ENCODE measurements at places on chromosomes 6 and 20.

DNA sequence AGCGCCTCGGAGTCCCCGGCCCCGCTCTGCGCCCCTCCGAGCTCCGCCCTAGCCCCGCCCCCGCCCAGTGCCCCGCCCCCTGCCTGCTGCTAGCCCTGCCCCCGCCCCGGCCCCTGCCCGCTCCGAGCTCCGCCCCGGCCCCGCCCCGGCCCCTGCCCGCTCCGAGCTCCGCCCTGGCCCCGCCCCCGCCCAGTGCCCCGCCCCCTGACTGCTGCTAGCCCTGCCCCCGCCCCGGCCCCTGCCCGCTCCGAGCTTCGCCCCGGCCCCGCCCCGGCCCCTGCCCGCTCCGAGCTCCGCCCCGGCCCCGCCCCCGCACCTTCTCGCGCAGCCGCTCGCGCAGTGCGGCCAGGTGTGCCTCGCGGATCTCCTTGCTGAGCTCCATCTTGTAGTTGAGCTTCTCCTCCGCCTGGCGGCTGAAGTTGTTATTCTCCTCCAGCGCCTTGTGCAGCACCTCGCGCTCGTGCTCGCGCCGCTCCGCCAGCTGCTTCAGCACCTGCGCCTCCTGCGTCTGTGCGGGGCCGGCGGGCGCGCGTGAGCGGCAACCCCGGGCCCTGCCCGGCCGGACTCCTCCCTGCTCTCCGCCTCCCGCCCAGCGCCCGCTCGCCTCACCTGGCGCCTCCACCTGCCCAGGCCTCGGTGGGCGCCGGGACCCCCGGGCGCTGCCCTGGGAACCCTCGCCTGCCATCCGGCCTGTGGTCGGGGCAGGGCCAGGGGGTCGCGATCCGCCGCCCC lies 11.3 kb downstream of the STMN3 start:
- DNase-seq: peak; percentile 48
- H3K36me3 ChIP-seq: no peaks in the 10 kb centered on the region
- H3K27ac ChIP-seq: peak overlapping the region; percentile 74
- H3K4me3 ChIP-seq: peak overlapping the region; percentile 92
- H3K4me1 ChIP-seq: peaks cover 17% of the 10 kb centered on the region

GRCh38 chr20:38673725-38674091 lies 50.6 kb upstream of the SLC32A1 start:
- peaks cover 4% of the 10 kb centered on the region for H3K4me1 ChIP-seq
- DNase-seq: no peak
- peaks cover 2% of the 10 kb centered on the region for H3K27me3 ChIP-seq

GRCh38 chr20:21024420-21024819 lies 81.7 kb downstream of the LINC00237 start:
- no peaks in the 10 kb centered on the region for H3K36me3 ChIP-seq
- H3K27me3 ChIP-seq: peaks cover 14% of the 10 kb centered on the region
- no peak overlapping the region for H3K4me3 ChIP-seq
- DNase-seq: no peak
- no peak overlapping the region for H3K27ac ChIP-seq

DNA sequence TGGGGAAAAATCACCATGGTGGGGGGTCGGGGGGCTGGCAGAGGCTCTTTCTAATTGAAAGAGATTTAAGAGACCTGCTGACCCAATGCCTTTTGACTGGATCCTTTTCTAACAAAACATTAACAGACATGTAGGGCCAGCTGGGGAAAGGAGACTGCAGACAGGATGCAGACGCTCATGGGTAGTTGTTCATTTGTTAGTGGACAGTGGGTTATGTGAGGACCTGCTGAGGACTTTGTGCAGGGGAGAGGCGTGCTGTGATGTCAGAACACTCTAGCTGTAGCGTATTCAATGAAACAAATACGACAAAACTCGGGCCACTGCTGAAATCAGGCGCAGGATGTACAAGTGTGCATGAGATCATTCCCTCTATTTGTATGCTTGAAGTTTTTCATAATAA lies 1.2 kb downstream of the IP6K3 start:
- no peak for DNase-seq
- H3K4me1 ChIP-seq: no peaks in the 10 kb centered on the region
- H3K27me3 ChIP-seq: no peaks in the 10 kb centered on the region

- H3K27ac ChIP-seq: no peak overlapping the region
- H3K4me1 ChIP-seq: no peaks in the 10 kb centered on the region
- H3K4me3 ChIP-seq: no peak overlapping the region
- no peak for DNase-seq
These were observed 25.8 kb upstream of the CEP85L start for GRCh38 chr6:118677193-118677592.

DNA sequence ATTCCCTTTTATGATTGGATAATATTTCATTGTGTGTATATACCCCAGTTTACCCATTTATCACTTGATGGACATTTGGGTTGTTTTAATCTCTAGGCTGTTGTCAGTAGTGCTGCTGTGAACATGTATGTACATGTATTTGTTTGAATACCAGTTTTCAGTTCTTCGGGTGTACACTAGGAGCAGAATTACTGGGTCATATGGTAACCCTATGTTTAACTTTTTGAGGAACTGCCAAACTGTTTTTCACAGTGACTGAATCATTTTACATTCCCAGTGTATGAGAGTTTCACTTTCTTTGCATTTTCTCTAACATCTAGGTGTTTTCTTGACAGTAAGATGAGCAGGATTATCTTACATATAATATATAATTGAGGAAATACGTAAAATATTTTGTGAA lies 44.7 kb upstream of the ADIG start:
- no peak for DNase-seq
- no peaks in the 10 kb centered on the region for H3K4me1 ChIP-seq
- H3K27me3 ChIP-seq: no peaks in the 10 kb centered on the region
- H3K36me3 ChIP-seq: peaks cover 33% of the 10 kb centered on the region
- H3K4me3 ChIP-seq: no peak overlapping the region
- no peak overlapping the region for H3K27ac ChIP-seq

DNA sequence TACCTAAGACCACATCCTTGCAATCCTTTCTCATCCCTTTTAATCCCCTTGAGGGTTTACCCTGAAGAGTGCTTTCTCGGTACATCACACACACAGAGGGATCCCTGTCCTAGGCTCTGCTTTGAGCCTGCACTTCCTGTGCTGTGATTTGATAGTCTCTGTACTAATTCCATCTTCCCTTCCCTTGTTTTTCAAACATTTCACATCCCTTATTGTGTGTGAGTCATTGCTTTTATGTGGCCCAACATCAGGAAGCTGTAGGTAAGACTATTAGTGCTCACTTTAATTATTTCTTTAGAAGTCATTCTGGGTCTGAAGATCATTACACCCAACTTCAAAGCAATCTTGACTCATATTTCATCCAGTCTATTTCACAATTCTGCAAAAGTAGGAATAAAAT lies 57.2 kb upstream of the ANKEF1 start:
- no peaks in the 10 kb centered on the region for H3K4me1 ChIP-seq
- no peak for DNase-seq
- H3K27me3 ChIP-seq: no peaks in the 10 kb centered on the region
- H3K4me3 ChIP-seq: no peak overlapping the region

- no peak overlapping the region for H3K27ac ChIP-seq
- no peaks in the 10 kb centered on the region for H3K27me3 ChIP-seq
- DNase-seq: no peak
- 0 out of 2 replicates have a peak, but pooled peaks cover 7% of the 10 kb centered on the region for H3K4me1 ChIP-seq
- no peaks in the 10 kb centered on the region for H3K36me3 ChIP-seq
These were observed 98.4 kb downstream of the CDKAL1 start for GRCh38 chr6:20632696-20633095.

GRCh38 chr6:34196833-34197195 lies 39.9 kb upstream of the HMGA1 start:
- H3K36me3 ChIP-seq: no peaks in the 10 kb centered on the region
- no peak overlapping the region for H3K27ac ChIP-seq
- H3K4me3 ChIP-seq: peak overlapping the region; percentile 64

- no peaks in the 10 kb centered on the region for H3K4me1 ChIP-seq
- no peak for DNase-seq
- no peak overlapping the region for H3K4me3 ChIP-seq
- H3K27ac ChIP-seq: no peak overlapping the region
- H3K27me3 ChIP-seq: no peaks in the 10 kb centered on the region
These were observed 153.6 kb upstream of the CST7 start for GRCh38 chr20:24795436-24795835.

- no peak overlapping the region for H3K4me3 ChIP-seq
- H3K27me3 ChIP-seq: no peaks in the 10 kb centered on the region
- H3K4me1 ChIP-seq: peaks cover 22% of the 10 kb centered on the region
- no peaks in the 10 kb centered on the region for H3K36me3 ChIP-seq
These were observed 3.8 kb upstream of the MYBL2 start for GRCh38 chr20:43662943-43663655.

- no peak overlapping the region for H3K4me3 ChIP-seq
- H3K27ac ChIP-seq: no peak overlapping the region
- no peak for DNase-seq
- peaks cover 14% of the 10 kb centered on the region for H3K4me1 ChIP-seq
- H3K36me3 ChIP-seq: peaks cover 5% of the 10 kb centered on the region
These were observed 42.2 kb downstream of the GFOD1 start for GRCh38 chr6:13445005-13445743.

- no peaks in the 10 kb centered on the region for H3K36me3 ChIP-seq
- no peak overlapping the region for H3K4me3 ChIP-seq
- no peak for DNase-seq
- H3K27me3 ChIP-seq: no peaks in the 10 kb centered on the region
- no peaks in the 10 kb centered on the region for H3K4me1 ChIP-seq
These were observed 40.7 kb downstream of the CPXM1 start for GRCh38 chr20:2759603-2760296.

DNA sequence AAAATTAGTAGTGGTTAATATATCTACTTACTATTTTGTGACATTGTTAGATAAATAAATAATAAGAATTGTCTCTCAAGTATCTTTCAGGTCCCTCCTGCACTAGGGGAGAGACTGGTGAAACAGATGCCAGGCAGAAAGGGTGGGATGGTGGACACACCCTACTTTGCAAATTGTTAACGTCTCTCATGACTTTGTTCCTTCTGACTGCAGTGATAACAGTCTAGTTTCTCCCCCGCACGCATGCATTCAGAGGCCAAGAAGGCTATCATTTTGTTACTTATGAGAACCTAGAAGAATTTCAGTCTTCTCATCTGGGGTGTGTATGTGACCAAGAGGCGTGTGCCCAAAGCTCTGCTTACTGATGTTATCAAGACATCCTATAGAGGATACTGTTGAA lies 152.3 kb downstream of the EDN1 start:
- no peak overlapping the region for H3K27ac ChIP-seq
- no peak for DNase-seq
- H3K4me1 ChIP-seq: no peaks in the 10 kb centered on the region
- H3K4me3 ChIP-seq: no peak overlapping the region

- no peak overlapping the region for H3K4me3 ChIP-seq
- no peak for DNase-seq
- no peaks in the 10 kb centered on the region for H3K36me3 ChIP-seq
- H3K27me3 ChIP-seq: no peaks in the 10 kb centered on the region
- no peaks in the 10 kb centered on the region for H3K4me1 ChIP-seq
These were observed 152.5 kb upstream of the ECI2 start for GRCh38 chr6:4287811-4288244.

DNA sequence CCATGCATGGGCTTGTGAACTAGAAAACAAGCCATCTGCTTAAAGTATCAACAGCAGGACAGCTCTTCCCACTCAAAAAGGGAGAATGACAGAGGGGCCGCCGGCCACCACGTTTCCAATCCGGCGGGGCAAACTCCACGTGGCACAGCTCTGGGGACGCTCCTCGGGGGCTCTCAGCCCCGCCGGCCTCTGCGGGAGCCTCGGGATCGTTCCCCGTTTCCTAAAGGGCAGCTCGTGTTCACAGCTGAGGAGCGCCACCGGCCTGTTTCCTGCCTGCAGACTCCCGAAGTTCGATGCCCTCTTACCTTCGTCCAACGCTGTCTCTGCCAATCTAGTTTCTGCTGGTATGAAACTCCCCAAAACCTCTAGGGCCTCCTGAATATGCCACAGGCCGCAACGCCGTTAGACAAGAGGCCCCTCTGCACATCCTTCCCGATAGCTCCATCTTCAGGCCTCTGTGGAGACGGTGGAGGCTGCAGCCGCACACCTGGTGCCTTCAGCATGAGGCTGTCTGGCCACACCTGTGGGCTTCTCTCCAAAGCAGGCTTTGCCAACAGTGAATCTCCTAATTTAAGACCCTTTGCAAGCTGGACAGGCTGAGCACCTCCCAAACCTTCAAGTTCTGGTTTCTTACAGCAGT lies 46.5 kb downstream of the KCNQ2 start:
- H3K4me3 ChIP-seq: no peak overlapping the region
- H3K36me3 ChIP-seq: no peaks in the 10 kb centered on the region
- no peaks in the 10 kb centered on the region for H3K4me1 ChIP-seq
- DNase-seq: no peak
- no peak overlapping the region for H3K27ac ChIP-seq

DNA sequence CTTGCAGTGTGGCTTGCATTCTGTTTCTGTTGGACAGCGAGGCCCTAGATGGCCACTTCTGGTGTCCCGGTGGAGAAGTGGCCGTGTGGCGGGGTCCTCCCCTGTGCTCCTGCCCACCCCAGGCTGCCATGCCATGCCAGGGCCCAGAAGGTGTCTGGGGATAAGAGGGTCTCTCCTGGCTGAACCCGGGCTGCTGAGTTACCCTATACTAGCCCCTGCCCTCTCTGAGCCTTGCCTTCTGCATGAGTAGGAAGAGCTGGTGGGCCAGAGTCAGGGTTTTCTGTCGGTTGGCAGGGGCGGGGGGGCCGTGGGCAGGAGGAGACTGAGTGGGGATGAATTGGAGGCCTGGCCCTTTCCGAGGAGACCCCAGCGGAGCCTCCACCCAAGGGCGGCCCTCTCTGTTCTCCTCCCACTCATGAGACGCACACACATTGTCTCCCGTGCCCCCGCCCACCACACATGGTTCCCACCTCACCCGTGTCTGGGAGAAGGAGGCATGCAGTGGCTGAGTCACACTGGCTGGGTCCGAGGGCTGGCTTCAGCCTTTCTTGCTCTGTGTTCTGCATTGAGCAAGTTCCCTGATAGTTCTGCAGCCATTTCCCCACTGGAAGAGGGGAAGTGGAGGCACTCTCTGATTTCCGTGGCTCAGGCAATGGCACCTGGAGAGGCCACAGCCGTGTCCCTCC lies 24.6 kb downstream of the VSTM2L start:
- no peak for DNase-seq
- H3K4me1 ChIP-seq: peaks cover 3% of the 10 kb centered on the region
- H3K4me3 ChIP-seq: no peak overlapping the region
- H3K36me3 ChIP-seq: no peaks in the 10 kb centered on the region

DNA sequence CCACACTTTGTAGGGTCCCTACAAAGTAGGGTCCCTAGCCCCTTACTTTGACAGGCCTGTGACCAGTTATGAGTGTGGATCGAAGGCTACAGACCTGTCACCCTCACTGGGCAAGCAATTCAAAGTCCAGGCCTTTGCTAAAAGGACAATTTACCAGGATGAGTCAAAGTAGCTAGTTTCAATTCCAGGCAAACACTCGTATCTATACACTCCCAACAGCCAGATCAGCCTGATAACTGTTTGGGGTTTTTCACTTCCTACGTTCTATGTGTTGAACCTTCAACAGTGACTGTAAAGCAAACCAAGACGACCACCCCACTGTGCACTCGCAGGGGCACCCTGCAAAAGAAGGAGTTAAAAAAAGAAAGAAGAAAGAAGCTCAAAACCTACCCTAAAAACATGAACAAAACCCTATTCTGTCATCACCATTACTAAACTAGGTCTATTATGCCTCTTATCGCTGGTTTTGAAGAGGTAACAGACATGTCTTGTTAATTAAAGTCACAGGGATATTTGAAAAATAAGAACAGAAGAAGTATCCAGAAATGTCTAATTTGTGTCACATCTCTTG lies 3.2 kb downstream of the GFOD1 start:
- H3K36me3 ChIP-seq: peaks cover 4% of the 10 kb centered on the region
- no peak for DNase-seq
- no peaks in the 10 kb centered on the region for H3K27me3 ChIP-seq
- H3K4me1 ChIP-seq: peaks cover 38% of the 10 kb centered on the region
- H3K4me3 ChIP-seq: peak overlapping the region; percentile 100

- no peaks in the 10 kb centered on the region for H3K27me3 ChIP-seq
- peaks cover 26% of the 10 kb centered on the region for H3K36me3 ChIP-seq
- no peak for DNase-seq
These were observed 37.6 kb downstream of the UQCC2 start for GRCh38 chr6:33673851-33674250.
